ENCODE measurements at places on chromosomes 7 and 10.

DNA sequence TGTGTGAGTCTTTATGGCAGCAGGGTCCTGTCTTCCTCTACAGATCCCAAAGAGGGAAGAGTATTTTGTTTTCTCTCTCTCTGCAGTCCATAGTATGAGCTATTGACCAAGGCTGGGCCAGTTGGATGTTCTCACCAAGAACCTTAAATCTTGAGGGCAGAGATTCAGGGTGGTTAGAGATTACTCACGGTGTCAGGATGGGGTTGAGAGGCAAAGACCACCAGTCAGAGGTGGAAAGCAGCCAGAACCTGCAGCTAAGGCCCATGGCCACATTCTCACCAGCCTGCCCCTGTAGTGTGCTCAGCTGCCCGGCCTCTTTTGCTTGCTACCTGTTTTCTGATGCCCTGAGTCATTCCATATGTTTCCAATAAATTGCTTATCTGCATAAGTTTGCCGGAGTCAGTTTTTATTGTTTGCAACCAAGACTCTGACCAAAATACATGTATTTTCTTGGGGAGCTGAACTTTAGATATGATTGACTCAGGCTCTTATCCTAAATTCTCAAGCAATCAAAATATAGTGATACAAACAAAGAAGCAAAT is 67.0 kb downstream of the MAP3K8 start:
- no peak for DNase-seq

DNA sequence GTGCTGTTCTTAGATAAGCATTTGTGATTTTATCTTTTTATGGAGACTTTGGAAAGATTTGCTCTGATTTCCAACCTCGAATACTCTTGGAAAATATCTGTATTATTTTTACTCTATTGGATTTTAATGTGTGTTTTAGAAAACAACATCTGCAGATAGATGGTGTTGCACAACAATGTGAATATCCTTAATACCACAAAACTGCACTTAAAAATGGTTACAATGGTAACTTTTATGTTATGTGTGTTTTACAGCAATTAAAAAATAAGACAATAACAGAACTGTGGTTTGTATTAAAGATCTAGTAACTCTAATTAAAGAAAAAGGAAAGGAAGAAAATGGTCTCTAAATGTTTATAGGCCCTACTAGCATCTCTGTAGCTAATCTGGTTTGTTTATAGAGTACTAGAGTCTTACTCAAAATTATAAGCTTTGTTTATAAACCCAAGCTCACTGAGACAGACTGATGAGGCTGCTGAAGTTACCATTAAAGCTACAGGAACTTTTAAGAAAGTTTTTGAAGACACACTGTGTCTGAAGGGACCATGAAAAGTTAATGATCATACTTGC is 74.6 kb upstream of the CC2D2B start:
- DNase-seq = no peak

DNA sequence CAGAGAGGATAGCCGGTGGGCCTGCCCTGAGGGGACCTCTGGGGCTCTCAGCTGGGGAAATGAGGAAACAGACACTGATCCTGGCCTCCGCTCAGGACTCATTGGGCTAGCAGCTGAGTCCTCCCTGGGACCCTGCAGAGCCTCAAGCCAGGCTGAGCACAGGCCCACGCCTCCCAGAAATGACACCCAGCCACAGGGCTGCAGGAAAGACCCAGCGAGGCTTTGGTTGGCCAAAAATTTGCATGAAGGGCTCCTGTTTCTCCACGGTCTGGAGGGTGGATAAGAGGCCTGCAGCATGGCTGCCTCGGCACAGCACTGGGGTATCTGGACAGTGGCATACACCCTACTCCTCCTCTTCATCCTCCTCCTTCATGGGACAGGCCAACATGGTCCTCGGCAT is 60.4 kb downstream of the ZNF33B start:
- no peak for DNase-seq

GRCh38 chr10:29522918-29523317 is 111.9 kb downstream of the SVIL start:
- DNase-seq = no peak

- DNase-seq = no peak
Measured at GRCh38 chr10:70660722-70661121, 11.6 kb upstream of the ADAMTS14 start.

- no peak for DNase-seq
Measured at GRCh38 chr10:91602868-91603568, 29.9 kb downstream of the PPP1R3C start.

DNA sequence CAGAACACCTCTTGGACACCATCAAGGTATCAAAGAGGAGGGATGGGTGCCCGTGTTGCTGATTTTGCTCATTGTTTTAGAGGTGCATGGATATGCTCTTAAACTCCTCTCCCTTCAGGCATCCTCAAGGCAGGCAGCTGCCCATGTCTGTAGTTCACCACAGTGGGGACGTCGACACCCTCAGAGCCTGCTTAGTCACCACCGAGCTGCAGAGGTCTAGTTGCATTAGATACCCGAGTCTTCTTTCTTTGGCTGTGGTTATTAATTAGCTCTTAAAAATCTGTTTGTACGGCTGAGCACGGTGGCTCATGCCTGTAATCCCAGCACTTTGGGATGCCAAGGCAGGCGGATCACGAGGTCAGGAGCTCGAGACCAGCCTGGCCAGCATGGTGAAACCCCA is 24.7 kb upstream of the TSPAN13 start:
- no peak for DNase-seq

GRCh38 chr7:96401200-96401599 is 79.3 kb upstream of the SLC25A13 start:
- DNase-seq = no peak

- DNase-seq = no peak
Measured at GRCh38 chr10:18681366-18681765, 22.1 kb downstream of the ARL5B start.

GRCh38 chr7:135898226-135898625 is 78.9 kb downstream of the MTPN start:
- no peak for DNase-seq

- DNase-seq = no peak
Measured at GRCh38 chr7:129882531-129882930, 70.2 kb downstream of the UBE2H start.

DNA sequence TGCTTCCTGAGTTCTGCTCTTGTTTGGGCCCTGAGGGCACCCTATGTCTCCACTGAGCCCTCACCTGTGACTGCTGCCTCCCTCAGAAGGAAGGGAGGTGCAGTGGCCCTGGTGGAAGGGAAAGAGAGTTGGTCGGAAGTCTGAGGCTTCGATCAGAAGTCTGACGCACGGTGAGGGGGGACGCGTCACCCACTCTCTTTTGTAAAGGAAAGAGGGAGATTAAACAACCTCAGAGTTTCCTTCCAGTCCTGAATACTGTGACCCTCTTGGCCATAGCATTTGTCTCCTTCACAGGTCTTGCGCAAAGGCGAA is 31.4 kb upstream of the TRIM8 start:
- peak; percentile 11 for DNase-seq

GRCh38 chr7:112448891-112449290 is 1.4 kb upstream of the IFRD1 start:
- DNase-seq = no peak

GRCh38 chr7:26198133-26198780 is 2.3 kb downstream of the HNRNPA2B1 start:
- DNase-seq = no peak

DNA sequence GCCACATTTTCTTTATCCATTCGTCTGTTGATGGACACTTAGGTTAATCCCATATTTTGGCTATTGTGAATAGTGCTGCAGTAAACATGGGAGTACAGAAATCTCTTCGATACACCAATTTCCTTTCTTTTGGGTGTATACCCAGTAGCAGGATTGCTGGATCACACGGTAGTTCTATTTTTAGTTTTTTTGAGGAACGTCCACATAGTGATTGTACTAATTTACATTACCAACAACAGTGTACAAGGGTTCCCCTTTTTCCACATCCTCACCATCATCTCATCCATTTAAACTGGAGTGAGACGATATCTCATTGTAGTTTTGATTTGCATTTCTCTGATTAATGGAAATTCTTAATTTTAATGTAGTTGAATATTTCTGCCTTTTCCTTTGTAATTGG is 19.3 kb downstream of the VKORC1L1 start:
- DNase-seq = no peak

DNA sequence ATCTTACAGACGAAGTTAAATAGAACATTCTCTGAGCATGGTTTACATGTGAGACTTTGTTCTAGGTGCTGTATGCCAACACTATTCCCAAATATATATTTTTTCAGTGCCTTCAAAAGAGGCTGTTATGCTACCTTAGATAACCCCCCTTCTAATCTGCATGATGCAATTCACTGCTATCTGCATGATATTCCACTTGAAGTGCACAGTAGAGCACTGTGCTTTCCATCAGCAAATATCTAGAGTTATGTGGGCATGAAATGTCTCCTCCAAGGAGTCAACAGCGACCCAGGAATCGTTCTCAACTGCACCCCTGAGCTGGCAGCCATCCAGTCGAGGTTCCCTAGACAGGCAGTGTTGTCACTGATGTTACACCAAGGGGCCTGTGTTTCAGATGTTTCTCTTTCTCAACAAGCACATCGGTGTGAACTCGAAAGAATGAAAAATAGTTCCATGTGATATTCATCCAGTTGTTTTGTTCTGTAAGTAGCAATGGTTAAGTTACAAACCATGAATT is 88.3 kb downstream of the PDE1C start:
- DNase-seq = no peak

DNA sequence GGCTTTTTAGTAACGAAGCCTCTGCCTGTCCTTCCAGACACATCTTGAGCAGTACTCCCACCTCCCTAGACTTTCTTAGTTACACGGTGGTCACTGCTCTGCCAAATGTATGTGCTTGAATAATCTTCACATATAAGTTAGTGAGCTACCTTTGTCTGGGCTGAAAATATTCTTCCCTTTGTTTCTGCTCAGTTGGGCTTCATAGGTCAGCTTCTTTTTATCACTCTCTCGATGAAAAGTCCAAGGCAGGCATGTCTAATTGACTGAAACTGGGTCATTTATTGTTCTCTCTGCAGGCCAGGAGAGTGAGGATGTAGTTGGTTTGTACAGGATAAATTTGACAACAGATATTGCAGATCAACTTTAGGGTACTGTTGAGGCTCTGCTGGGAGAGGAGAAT is 636.7 kb upstream of the IGFBP3 start:
- DNase-seq = no peak

GRCh38 chr10:97325754-97326153 is 6.7 kb downstream of the FRAT1 start:
- no peak for DNase-seq

GRCh38 chr7:151273651-151274390 is 25.3 kb upstream of the SMARCD3 start:
- DNase-seq = no peak

GRCh38 chr10:12279281-12279680 is 70.1 kb upstream of the CAMK1D start:
- DNase-seq = no peak
